ENCODE measurements at places on chromosomes 13 and 19.

- no peak for DNase-seq
Observed at GRCh38 chr13:111115965-111116521, 933 bp downstream of the ARHGEF7 start.

DNA sequence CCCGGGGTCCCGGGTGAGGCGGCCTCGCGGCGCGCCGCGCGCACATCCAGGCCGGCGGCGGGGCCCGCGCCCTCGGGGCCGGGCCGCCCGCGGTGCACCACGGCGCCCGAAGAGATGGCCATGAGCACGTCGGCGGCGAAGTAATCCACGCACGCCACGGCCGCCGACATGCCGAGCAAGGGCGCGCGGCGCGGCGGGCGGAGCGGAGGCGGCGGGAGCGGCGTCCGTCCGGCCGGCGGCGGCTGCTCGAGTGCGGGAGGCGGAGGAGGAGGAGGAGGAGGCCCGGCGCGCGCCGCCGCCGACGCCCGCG is at the start of gene KLF16:
KLF16 (minus strand) TSS at position 252 of the 310 bp plus-strand sequence; CDS start at position 170, 82 bp downstream.
- no peak for DNase-seq

DNA sequence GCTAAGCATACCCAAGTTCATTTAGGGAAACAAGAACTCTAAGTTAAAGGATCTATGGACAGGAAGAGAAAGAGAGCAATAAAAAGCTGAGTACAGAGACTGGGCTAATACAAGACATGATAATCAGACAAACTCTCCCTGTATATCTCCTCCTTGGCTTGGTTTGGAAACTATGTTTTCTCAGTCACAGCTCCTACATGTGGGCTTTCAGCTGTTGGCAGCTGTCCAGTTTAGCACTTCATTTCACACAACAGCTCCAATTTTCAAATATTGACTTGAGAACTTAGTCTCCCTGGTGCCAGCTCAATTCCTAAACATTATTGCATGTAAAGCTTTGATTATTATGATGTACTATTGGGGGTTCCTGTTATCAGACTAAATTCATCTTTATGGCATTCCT is 222.8 kb upstream of the OBI1 start:
- no peak for DNase-seq

DNA sequence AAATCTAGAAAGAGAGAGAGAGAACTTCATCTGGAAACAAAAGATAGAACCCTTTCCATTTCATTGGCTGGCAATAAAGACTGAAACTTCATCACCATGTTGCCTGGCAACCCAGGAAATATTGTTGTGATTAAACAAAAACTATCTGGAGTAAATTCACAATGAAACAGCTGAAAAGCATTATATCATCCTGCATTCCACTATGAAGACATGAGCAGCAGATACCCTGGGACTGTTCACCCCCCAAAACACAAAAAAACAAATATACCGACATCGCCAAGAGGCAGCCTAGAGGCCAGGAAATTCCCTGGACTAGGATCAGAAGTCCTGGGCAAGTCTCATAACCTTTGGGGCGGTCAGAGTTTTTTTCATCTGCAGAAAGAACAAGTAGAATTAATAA is 158.3 kb downstream of the FOXO1 start:
- DNase-seq: no peak

- DNase-seq: no peak
Observed at GRCh38 chr13:39484506-39485313, 118.3 kb downstream of the LHFPL6 start.

DNA sequence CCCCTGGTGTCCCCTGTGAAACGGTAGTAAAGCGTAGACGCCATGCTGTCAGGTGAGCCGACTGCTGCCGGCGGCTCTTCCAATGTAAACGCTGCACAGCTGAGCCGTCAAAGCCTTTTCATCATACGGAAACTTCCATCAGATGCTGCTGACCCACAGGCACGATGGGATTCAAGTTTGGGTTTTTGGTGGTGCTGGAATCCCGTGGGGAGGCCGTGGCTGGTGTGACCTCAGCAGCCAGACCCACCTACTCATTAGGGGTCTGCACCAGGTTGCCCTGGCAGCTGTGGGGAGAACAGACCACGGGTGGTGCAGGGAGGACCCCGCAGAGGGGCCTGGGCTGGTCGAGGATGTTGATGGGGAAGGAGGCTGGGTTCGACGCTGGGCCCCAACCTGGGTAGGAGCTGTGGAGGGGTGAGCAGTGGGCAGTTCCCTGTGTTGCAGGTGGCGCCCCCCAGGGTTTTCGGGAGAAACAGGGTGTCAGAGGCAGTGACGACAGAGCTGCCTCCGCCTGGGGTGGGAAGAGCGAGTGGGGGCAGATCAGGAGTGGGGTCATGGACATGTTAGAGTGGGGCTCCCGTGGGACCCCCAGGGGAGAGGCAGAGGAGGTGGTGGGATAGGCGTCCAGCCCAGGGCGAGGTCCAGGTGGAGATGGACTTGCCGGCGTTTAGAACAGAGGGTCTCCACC is 6.6 kb downstream of the GRIN3B start:
- DNase-seq: no peak

- DNase-seq: no peak
Observed at GRCh38 chr13:69704311-69704710, 403.3 kb upstream of the ATXN8OS start.

DNA sequence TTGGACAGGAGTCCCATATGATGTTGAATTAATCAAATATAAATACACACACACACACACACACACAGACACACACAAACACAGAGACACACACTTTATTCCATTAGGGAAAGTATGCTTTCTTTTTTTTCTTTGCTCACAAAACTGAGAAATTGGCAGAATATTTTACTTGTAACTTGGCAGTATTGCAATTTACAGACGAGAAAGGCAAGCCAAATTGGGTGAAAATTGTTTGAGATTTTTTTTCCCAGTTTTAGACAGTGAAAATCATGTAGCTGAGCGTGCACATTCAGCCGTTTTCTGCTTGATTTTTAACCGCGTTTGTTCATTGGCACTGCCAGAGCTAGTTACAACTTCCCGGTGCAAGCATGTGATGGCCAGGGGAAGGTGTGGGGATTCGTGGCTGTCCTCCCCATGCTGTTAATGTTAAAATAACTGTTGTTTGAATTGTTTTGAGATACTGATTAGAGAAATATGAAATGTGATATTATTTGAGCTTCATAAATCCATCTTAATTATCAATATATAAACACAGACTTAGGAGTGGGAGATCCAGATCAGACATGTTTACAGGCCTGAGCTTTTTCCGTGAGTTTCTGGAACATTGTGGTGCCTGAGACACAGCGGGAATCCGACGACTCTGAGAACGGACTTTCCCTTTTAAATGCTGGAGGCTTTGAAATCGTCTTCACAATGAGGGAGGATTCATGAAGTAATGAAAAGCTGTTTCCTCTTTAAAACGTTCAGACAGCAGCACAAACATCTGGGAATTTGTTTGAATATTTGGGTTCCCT is 125.5 kb downstream of the KCNRG start:
- no peak for DNase-seq

- DNase-seq: no peak
Observed at GRCh38 chr19:18167011-18167410, 6.6 kb upstream of the IFI30 start.

DNA sequence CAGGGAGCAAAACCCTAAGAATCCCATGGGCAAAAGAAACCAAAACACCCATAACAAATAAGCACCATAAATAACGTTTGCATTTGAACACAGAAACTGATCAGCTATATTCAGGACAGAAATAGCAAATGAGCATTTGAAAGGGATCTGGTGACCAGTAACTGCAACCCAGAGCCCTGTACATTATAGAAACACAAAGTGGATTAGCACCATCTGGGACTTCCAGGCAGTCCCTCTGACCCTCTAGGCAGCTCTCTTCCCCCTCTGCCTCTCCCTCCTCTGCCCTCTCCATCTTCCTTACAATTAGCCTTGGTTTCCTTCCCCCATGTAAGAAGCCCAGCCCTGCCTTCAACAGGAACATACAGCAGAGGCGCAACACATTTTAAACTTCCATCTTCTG is 215.0 kb downstream of the DCLK1 start:
- DNase-seq: no peak

- no peak for DNase-seq
Observed at GRCh38 chr13:112669881-112670499, 19.8 kb upstream of the ATP11A start.

DNA sequence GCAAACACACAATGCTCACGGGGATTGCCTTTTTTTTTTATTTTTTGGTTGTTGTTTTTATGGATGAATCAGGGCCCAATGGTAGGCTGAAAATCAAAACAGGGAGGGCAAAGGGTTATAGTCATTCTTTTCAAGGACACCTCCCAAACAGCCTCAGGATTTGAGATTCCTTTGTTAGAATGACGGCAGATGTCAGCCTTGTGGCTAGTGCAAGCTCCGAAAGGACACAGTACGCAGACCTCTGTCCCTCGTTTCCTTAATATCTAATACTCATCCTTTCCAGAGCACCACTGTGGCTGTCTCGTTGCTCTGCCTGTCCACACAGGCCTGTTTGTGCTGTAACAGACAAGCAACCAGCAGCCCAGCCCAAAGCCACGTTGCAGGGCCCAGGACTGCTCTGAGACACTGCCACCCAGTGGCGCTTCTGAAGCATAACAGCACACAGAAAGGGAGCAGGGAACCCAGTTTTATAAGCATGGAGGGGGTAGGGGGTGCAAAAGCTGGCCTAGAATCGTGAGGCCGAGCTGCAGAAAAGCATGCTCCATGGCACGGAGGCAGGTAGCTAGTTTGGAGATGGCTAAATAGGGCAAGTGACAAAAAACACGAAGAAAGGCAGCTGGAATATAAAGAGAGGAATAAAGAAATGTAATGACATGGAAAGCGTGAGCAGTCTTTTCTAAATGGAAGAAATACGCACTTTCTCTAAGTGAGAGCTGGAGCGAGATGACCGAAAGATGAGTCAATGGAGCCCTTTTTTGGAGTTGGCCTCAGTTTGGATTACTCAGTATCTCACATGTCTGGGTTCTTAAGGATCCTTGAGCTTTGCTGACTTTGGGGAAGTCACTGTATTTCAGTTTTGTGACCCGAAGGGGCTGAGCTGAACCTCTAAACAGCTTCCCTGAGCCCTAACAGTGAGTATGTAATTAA is 40.7 kb upstream of the MEDAG start:
- DNase-seq: peak; percentile 87

GRCh38 chr19:42121036-42121621 is 11.1 kb downstream of the POU2F2 start:
- no peak for DNase-seq

- no peak for DNase-seq
Observed at GRCh38 chr19:29311191-29311790, 98.3 kb upstream of the UQCRFS1 start.

DNA sequence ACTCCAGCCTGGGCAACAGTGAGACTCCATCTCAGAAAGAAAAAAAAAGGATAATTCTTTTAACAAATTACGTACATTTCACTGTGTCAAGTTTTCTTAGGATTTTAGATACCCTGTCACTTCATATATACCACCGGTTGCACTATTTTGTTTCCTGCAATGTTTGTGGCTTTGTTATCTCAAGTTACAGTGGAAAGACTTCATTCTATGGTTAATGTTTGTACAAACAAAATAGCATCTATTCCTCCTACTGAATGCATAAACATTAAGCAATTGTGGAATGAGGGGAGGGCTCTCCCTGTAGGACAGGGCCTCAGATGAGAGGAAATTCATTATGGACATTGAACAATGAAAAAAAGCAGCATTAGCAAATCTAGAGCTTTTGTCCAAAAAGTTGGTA is 120.1 kb downstream of the DNAJC3 start:
- no peak for DNase-seq

GRCh38 chr13:98650396-98651107 is 73.6 kb upstream of the STK24 start:
- no peak for DNase-seq
